Forelimb muscle (tissue), 1 donor: ENCODE measurements at places on chromosomes 13 and 19.

- DNase-seq: no peak
Observed at GRCh38 chr13:78402708-78403400, 200.5 kb downstream of the POU4F1 start.

- DNase-seq: no peak
Observed at GRCh38 chr19:14168259-14168972, 32.0 kb upstream of the ASF1B start.

DNA sequence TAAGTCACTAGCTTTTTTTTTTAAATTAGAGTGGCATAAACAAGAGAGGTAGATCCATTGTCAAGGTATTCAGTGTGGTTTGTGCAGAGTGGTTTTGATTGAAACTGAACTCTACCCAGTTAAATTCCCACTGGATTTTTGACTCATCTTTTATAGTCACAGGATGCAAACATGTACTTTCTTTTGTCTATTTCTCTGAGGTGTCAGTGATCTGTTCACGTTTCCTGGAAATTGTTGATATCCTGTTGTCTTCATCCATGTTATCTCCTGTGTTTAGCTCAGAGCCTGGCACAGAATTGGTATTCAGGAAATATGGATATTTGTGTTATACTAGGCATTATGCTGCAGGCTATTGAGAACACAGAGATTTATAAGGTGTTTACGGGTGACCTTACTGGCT is 119.7 kb downstream of the PCCA start:
- no peak for DNase-seq

DNA sequence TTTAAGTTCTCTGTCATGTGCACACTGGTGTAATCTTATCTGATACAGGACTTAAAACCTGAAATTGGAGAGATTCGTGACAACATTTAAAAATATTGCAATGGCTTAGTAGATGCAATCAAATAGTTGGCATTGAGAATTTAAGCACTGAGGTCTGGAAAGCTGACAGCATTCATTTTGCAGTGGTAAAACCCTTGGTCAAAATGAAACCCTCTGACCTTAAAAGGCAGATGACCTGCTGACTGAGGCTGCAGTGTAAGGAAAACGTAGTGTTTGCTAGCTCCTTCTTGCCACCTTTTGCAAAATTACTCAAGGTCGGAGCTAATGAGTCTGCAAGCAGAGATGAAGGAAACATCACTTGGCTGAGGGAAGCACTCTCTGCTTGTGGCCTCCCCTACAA is 150.6 kb downstream of the KCTD12 start:
- DNase-seq: no peak

DNA sequence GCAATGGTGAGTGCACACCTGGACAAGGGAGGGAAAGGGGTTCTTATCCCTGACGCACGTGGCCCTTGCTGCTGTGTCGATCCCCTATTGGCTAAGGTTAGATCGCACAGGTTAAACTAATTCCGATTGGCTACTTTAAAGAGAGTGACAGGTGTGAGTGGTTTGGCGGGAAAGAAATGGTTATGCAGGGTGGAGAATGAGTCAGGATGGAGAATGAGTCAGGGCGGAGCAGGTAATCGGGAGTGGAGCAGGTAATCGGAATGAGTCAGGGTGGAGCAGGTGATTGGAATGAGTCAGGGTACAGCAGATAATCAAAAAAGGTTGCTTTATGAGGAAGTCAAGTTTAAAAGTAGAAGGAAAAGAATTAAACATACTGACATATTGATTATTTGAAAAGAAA is 24.4 kb upstream of the SIAH3 start:
- DNase-seq: no peak

DNA sequence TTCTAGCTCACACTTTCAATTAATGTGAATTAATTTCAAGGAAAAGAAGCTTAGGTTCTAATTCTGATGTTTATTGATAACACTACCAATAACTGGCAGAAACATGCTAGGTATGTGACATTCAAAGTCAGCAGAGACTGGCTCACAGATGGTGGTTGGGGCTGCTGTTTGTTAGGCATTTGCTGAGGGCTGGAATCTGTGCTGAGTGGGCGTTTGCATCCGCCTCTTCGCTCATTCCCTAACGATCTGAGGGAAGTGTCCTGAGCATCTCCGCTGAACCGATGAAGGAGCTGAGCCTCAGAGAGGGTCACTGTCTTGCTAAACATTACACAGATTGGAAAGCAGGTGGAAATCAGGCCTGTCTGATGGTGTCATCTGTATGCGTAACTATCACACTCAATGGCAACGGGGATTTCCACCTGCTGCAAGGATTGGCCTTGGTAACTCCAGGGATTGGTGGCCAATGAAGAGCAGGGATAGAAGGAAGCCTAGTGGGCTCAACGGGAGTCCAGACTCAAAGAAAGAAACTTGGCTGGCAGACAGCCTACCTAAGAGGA is 338.9 kb downstream of the TEX29 start:
- no peak for DNase-seq

DNA sequence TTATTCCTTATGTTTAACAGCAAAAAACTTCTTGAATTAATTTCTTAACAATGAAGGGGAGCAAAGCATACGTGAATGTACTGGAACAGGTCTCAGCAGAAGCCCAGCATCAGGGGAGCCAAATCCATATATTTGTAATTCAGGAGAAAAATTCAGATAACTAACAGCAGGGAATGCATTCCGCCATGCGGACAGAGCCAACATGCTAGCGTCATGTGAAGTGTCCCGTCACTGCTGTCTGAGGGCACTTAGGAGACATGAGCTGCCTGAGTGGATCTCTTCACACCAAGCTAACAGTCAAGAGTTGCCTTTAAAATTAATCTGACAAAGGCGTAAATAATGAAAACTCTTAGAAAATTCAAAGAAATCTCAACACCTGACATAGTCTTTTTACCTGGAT is 6.4 kb downstream of the AMER2 start:
- no peak for DNase-seq

DNA sequence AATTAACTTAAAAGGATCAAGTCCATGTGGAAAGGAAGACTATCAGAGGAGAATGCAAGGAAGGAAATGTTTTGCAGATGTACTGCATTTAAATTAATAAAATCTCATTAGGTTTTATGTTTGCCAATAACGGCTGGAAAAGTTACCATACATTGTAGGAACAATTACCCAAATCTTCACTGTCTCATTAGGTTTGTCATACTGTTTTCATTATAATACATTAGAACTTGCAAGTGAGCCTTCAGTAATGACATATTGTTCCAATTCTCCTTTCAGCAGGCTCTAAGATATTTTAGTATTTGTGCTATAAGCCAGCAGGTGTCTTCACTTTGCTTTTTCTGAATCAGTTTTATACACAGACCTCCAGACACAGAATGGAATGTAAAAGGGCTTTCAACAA is 661.6 kb upstream of the KLHL1 start:
- peak; percentile 40 for DNase-seq

GRCh38 chr13:110282316-110282841 is 24.6 kb downstream of the COL4A1 start:
- no peak for DNase-seq

- DNase-seq: no peak
Observed at GRCh38 chr13:22107549-22107948, 436.7 kb downstream of the FGF9 start.

- DNase-seq: no peak
Observed at GRCh38 chr19:18644196-18645034, 7.6 kb downstream of the KLHL26 start.

DNA sequence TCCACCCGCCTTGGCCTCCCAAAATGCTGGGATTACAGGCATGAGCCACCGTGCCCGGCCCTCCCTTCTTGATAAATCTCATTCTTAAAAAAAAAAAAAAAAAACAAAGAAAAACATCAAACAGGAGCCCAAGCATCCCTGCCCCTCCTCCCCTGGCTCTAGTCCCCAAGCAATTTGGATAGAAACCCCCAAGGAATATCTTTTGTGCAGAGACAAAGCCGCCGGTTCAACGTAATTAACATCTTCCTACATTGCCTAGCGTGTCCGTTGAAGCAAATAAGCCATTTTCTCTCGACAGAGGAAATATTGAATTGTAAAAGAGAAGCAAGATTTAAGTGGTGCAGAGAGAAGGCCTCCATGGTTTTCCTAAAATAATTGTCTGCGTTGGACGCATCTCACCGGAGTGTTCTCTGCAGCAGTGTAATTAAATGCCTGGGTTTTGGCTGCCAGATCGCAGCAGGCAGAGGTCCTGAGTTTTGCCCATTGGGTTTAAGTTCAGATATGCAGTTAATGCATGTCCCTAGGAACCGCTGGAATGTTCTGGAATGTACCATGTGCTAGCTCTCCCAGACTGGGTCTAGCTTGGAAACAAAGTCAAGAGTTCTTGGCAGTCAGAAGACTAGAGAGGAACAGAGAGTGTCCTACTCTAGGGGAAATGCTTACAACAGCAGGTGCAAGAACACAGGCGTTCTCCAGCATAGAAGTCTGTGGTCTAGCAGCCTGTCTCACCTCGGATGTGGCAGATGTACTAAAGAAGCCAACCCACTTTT is 30.8 kb downstream of the PIN1 start:
- no peak for DNase-seq

- no peak for DNase-seq
Observed at GRCh38 chr19:31014668-31015067, 334.6 kb downstream of the TSHZ3 start.

DNA sequence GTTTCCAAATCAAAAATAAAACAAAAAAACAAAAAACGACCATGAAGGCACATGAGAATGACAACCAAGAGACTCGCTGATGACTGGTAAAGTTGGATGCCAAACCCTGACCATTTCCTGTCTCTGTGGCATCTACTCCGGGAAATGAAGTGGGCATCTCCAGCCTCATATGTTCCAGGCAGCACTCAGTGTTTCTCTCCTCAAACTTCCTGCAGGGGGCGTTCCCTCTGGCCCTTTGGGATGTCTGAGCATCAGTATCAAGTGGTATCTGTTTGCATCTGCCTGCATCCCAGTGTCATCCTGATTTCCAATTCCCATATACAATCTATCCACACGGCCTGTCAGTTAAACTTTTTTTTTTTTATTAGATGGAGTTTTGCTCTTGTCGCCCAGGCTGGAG is 9.8 kb upstream of the SIGLEC12 start:
- DNase-seq: no peak

- DNase-seq: no peak
Observed at GRCh38 chr13:21458451-21458812, 671 bp downstream of the ZDHHC20 start.

GRCh38 chr13:42964761-42965161 is 27.3 kb downstream of the EPSTI1 start:
- no peak for DNase-seq

DNA sequence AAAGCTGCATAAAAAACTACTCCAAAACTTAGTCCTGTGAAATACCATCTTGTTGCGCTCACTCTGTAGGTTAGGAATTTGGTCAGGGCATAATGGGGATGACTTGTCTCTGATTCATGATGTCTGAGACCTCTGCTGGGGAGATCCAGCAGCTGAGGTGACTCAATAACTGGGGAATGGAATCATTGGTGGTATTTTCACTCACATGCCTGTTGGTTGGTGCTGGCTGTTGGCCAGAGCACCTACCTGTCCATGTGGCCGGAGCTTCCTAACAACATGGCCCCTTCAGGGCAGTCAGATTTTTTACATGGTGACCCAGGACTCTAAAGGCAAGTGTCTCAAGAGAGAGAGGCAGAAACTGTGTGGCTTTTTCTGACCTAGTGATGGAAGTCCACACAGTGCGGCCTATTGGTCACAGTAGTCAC is 7.4 kb upstream of the ESD start:
- DNase-seq: no peak

GRCh38 chr13:33519561-33520467 is 234.3 kb upstream of the STARD13 start:
- no peak for DNase-seq

DNA sequence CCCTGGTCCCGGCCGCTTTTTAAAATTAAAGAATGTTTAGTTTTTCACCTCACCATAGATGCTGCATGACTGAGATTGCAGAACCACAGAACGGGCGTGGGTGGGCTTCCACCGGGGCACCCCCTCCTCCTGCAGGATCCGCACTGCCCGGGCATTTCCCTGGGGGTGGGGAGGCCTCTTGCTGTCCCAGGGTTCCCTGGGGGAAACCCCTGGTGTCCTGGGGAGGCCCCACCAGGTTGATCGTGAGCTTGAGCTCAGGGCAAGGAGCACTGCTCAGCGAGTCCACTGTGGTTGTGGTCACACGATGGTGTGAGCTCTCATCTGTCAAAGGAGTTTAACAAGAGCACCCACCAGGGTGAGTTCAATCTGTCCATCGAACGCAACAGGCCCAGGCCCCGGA is 11.4 kb upstream of the TCF3 start:
- DNase-seq: no peak

DNA sequence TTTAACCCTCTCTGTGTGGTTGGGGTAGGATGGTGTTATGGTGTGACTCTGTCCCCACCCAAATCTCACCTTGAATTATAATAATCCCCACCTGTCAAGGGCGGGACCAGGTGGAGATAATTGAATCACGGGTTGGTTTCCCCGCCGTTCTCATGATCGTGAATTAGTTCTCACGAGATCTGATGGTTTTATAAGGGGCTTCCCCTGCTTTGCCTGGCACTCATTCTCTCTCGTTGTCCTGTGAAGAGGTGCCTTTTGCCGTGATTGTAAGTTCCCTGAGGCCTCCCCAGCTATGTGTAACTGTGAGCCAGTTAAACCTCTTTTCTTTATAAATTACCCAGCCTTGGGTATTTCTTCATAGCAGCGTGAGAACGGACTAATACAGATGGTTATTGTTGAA is 68.8 kb downstream of the ARHGEF7 start:
- no peak for DNase-seq

DNA sequence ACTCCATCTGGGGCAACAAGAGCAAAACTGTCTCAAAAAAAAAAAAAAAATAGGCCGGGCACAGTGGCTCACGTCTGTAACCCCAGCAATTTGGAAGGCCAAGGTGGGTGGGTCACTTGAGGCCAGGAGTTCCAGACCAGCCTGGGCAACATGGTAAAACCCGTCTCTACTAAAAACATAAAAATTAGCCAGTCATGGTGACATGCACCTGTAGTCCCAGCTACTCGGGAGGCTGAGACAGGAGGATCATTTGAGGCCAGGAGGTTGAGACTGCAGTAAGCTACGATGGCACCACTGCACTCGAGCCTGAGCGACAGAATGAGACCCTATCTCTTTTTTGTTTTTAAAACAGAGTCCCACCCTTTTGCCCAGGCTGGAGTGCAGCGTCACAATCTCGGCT is 3.9 kb downstream of the IQCN start:
- DNase-seq: no peak

- DNase-seq: no peak
Observed at GRCh38 chr19:18100710-18101109, 3.1 kb downstream of the MAST3 start.

DNA sequence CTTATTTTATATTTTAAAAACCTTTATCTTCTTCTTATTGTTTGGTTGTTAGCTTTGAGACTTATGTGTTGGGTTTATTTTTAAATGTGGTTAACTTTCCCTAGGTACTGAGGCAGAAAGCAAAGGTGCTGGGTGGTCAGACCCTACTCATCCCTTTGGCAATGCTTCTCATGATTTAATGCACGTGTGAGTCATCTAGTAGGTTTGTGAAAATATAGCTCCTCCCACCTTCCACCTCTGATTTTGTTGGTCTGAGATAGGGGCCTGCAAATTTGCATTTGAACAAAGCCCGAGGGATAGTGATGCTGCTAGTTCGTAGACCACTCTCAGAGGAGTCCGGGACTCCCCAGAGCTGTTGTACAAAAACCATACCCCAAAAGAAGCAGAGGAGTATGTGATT is 771.3 kb upstream of the ARGLU1 start:
- no peak for DNase-seq

- no peak for DNase-seq
Observed at GRCh38 chr13:113162783-113163685, 4.6 kb downstream of the PROZ start.
